Foreskin keratinocyte (primary cell): ENCODE measurements at places on chromosomes 7 and 10.

GRCh38 chr10:60664859-60665258 is 113.4 kb upstream of the CDK1 start:
- no peak for DNase-seq

DNA sequence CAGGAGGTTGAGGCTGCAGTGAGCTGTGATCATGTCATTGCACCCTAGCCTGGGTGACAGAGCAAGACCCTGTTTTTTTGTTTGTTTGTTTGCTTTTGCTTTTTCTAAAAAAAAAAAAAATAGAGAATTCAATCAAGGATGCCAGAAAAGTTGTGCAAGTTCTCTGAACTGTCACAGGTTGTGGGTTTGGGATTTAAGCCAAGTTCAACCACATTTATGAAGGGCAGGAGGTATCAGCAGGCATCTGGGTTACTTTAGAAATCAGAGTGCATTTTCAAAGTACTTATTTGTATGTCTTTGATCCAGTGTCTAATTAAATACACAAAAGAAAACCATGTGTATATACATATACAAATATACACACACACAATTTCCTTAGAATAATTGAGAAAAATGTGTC is 151.2 kb upstream of the MINDY3 start:
- DNase-seq = no peak

DNA sequence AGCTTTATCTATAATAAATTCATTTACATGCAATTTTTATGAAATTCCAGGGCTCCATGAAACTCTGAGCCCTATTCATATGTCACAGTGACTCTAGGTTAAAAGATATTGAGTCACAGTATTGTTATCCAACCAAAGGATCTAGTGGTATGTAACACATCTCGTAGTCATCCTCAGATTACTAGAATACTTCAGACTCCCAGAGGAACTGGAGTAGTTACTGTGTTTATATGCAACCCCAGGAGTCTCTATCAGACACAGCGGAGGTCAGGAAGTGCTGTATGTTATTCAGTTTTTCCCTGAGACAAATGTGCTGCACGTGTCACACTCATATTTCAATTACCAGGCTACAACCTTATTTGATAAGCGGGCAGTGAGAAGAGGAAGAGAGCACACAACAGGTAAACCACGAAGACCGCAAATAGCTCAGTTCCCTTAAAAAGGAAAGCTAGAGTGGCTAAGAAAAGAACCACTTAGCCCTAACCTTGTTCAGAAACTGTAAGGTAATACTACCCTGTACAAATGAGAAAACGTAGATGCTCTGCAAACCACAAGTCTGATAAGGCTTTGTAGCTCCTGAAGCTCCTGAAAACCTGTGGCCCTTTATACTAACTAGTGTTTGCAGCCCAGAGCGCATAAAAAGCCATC is 114.0 kb upstream of the CNTNAP2 start:
- DNase-seq = no peak

DNA sequence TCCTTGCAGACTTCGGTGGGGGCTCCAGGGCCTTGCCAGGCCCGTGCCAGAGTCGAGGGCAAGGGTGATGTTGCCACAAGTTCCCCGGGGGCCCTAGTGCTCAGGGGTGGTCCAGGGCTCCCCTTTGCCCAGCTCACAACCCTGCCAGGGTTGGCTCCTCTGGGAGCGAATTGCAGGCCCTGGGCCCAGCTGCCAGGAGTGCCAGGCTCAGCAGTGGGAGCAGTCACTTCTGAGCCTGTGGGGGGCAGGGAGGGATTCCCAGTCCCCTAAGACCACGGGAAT is 43.8 kb downstream of the TCERG1L start:
- no peak for DNase-seq

DNA sequence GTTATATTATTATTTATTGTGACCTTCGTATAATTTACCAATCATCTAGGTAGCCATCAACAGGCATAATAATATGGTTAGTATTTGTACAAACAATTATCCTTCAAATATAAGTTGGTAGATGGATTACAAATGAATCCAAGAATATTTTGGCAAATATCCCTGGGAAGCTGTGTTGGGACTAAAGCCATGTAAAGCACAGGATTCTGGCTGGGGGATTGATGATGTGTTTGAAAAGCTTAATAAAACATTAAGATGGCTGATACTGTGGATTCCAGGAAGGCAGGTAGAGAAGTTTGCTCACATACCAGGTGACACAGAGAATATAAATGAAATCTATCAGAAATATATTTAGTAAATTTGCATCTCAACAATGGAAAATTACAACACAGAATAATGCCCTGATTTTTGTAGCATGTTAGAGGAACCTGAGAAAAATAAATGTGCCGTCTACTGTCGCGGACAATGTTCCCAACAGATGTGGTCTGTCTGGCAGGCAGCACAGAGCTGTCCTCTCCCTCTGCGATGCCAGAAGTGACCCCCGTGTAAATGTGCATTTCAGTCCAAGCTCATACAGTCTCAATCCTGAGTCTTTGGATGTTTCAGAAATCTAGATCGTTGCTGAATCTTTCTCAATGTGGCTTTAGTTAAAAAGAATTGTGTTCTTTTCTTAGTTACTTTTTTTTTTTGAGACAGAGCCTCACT is 125.0 kb downstream of the TEX36 start:
- DNase-seq = no peak

GRCh38 chr7:29839302-29839701 is 33.0 kb downstream of the WIPF3 start:
- DNase-seq = no peak

- no peak for DNase-seq
Observed at GRCh38 chr10:106938513-106938912, 226.0 kb downstream of the SORCS1 start.

DNA sequence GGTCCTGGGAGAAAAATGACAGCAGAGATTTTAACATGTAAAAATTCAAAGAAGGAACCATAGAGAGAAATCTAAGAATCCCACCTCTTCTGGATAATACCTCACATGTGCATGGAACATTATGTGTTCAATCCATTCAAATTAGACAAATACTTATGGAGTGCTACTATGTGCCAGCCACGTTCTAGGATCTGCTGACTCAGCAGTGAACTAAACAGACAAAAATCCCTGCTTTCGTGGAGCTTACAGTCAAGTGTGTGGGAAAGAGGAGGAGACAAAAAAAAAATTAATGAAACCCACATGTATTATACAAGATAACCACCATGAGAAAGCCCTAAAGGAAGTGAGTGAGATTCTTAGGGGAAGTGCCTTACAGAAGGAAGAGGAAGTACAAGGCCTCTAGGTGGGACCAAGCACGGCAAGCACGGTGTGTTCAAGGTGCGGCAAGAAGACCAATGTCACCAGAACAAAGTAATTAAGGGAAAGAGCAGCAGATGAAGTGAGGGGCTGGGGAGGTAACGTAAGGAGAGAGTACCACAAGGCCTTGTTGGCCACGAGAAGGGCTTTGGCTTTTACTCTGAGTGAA is 71.0 kb downstream of the SLC25A13 start:
- no peak for DNase-seq

- no peak for DNase-seq
Observed at GRCh38 chr10:77428691-77429395, 208.8 kb downstream of the KCNMA1 start.

GRCh38 chr7:131803816-131804215 is 247.4 kb upstream of the PODXL start:
- no peak for DNase-seq

- DNase-seq = no peak
Observed at GRCh38 chr7:47374538-47374937, 207.4 kb downstream of the TNS3 start.

GRCh38 chr7:122674502-122674901 is 24.4 kb downstream of the RNF133 start:
- DNase-seq = no peak
